ENCODE measurements at places on chromosomes 4 and X.
A peak's percentile ranks its signal among the peaks of the same experiment; 100 is the strongest.

DNA sequence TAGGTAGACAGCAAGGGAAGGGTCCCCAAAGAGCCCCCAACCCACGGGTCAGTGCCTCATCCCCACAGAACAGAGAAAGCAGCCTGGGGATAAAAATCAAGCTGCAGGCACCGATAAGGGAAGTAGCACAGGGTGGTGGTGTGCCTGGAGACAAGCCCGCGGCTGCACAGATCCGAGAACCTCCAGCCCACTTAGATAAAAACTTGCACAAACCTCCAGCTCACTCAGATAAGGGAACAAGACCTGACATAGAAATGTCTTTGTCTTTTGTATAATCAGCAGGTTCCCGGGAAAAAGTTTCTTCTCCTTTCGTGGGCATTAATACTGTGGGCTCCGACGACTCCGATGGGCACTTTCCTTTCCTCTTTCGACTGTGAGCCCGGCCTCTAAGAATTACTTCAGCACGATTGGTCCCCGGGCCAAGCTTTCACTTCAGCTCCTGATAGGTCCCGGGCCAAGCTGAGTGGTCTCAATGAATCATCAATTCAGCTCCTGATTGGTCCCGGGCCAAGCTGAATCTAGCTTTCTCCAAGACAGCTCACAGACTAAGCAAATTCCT, 32.4 kb downstream of the PRDX4 start:
- peak; percentile 2 for DNase-seq

- no peak for DNase-seq
Observed at GRCh38 chrX:132750331-132751062, 207.9 kb downstream of the HS6ST2 start.

DNA sequence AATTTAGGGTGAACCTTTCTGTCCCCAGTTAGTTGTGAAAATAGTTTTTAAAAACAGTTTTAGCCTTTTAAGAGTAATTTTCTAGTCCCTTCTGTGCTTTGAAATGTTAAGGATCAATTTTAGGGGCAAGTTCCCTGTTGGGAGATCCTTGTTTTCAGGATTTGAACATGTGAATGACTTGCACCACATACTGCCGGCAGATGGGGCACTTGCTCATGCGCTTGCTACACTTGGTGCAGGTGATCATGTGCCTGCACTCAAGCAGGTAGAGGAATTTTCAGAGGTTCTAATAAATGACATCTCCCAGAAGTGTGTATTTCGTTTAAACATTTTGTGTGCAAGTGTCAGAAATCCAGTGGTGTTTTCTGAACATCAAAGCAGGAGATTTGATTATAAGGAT, 195.9 kb downstream of the CHM start:
- no peak for DNase-seq

- no peak for DNase-seq
Observed at GRCh38 chrX:110853610-110854009, 58.0 kb upstream of the CHRDL1 start.

DNA sequence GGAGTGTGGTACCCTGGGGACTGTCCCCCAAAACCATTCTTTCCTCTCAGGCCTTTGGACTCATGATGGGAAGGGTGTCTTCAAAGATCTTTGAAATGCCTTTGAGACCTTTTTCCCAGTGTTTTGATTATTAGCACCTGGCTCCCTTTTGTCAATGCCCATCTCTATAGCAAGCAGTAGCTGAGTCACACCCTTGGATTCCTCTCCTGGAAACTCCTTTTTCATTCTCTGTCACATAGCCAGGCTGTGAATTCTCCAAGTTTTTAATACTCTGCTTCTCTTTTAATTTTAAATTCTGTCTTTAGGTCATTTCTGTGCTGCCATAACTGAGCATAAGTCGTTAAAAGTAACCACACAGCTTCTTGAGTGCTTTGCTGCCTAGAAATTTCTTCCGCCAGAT, 29.7 kb downstream of the IL21 start:
- DNase-seq, result no peak

All from thoracic aorta (tissue), 2 donors.